ENCODE measurements at places on chromosomes 4 and X.

- DNase-seq, result no peak
Measured at GRCh38 chr4:183611210-183611830, 47.7 kb downstream of the RWDD4 start.

GRCh38 chr4:153655928-153656327 is 28.2 kb upstream of the TLR2 start:
- DNase-seq, result no peak

DNA sequence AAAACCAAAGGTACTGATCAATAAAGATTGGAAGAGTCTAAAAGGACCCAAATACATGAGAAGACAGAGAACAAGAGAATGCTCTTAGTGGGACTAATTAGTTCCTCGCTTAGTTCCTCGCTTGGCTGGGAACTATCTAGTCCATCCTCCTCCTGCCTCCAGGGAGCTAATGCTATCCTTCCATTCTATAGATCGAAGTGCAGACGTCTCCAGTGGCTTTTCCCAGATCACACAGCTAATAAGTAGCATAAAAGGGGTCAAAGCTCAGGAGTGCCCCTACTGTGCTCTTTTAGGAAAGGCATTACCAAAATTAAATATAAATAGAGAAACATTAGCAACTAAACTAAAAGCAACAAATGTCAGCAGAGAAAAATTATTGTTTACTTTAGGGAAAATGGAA is 42.3 kb upstream of the PPARGC1A start:
- DNase-seq, result no peak

DNA sequence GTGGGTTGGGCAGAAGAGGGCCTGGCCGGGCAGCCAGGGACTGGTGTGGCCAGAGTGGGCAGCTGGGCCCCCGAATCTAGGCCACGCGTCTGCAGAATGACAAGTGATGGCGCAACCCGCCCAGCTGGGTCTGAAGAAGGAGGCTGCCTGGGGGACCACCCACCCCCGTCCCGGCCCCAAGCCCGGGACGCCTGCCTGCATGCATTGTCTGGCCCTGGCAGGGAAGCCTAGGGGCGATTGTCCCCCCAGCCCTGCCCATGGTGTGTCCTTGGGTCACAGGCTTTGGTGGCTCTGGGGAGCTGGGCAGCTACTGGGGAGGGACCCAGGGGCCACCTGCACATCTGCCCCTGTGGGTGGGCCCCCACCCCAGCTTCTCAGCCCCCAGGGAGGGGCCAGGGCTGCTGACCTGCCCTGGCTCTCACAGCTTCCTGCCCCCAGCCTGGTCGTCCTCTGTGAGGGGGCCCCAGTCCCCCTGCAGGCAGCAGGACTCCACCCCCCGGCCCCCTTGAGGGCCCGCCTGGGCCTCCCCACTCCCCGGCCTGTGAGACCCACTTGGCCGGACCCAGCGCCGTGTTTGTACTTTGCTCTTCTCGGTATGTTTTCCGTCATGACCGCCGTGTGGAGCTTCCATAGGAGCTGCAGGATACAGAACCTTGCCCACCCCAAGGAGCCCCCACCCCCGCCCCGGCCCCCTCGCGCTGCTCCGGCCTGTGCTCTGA is 4.9 kb downstream of the FGFR3 start:
- no peak for DNase-seq

- DNase-seq, result no peak
Measured at GRCh38 chrX:72366701-72367454, 61.2 kb upstream of the CITED1 start.

DNA sequence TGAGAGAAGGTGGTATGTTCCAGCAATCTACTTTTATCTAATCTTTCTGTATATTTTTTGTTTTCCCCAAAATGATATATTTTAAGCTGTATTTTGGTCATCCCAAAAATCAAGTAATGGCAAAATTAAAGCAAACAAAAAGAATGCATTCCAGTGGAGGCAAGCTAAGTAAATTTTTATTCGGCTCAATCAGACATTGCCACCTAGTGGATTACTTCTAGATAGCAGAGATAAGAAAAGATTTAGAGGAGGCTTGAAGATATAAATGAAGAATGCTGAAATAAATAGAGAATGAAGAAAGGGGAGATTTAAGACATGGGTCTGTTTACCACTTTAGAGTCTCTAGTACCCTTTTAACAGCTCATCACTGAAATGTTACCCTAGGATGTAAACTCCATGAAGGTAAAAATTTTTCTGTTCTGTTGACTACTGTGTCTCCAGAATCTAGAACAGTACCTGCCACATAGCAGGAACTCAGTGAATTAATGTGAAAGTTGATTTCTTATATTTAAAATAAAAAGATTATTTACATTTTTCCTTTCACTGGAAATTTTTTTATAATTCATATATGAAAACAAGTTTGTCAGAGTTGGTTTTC is 110.9 kb upstream of the ANK2 start:
- no peak for DNase-seq

- no peak for DNase-seq
Measured at GRCh38 chr4:163111588-163111987, 55.1 kb downstream of the NAF1 start.

- no peak for DNase-seq
Measured at GRCh38 chr4:165765053-165765452, 108.0 kb upstream of the TLL1 start.

DNA sequence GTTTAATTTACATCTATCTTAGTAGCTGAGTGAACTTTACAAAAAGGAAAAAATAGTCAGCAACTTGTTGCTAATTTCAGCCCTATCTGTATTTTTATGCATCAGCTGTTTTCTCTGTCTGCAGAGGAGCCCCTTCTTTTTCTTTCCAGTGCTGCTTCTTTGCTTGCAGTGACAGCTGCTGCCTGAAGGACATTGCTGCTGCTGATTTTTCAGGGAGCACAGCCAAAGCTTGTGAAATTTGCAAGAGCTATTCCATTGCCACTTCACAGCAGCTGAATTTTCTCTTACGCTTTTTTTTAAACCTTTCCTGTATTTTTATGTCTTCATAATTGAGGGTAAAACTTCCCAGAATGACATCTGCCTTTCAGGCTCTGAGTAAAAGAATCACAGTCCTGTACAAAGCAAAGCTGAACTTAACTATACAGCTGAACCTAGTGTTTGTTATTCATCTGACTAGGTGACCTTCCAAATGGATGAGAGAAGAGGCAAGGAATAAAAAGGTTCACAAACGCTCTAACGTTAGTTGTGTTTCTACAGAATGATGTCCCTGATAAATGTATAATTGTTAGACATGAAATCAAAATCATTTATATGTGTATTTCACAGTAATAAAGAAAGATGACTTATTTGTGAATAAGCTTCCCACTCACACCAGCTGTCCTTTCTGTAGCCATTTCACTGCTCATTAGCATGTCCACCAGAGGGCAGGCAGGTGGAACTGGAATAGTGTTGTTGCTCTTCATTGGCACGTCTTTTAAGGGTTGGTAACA is 541.4 kb downstream of the ADGRL3 start:
- no peak for DNase-seq

DNA sequence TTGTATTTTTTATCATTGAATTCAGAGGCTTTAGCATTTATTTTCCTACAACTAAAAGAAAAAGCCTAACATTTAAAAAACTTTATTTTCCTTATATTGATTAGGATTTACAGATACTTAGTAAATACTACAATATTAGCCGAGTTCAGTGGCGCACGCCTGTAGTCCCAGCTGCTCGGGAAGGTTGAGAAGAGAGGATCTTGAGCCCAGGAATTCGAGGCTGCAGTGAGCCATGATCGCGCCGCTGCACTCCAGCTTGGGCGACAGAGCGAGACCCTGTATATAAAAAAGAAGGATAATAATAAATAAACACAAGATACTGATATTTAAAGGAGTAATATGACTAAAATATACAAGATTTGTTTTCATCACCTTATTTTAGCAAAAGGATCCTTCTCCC is 681 bp upstream of the UPF3B start:
- no peak for DNase-seq

DNA sequence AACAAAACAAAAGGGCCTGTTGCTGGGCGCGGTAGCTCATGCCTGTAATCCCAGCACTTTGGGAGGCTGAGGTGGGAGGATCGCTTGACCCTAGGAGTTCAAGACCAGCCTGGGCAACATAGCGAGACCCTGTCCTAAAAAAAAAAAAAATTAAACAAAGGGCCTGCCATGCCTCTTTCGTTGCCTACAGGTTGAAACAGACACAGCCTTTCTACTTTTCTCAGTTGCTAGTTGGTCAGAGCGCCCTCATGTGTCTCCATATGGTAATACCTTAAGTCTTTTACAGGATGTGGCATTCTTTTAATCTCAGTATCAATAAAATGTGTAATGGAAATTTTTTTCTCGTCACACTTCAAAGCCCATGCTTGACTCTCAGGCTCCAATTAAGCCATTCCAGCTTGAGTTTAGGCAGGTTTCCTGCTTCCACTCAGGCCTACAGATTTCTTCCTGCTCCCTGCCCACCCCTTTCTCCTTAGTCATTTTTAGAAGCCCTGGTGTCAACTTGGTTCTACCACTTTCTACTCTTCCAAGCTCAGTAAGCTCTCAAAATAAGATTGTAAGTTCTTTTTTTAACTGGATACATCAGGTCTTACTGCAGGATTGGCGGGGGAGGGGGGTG is 4.6 kb upstream of the SOWAHD start:
- DNase-seq, result peak; percentile 79

- no peak for DNase-seq
Measured at GRCh38 chr4:47017081-47017480, 14.3 kb upstream of the GABRB1 start.

GRCh38 chr4:10159671-10160070 is 43.1 kb upstream of the WDR1 start:
- DNase-seq, result no peak

- DNase-seq, result no peak
Measured at GRCh38 chr4:566508-567295, 9.4 kb downstream of the TMEM271 start.

GRCh38 chr4:27917381-27917780 is 1056.7 kb downstream of the STIM2 start:
- no peak for DNase-seq

DNA sequence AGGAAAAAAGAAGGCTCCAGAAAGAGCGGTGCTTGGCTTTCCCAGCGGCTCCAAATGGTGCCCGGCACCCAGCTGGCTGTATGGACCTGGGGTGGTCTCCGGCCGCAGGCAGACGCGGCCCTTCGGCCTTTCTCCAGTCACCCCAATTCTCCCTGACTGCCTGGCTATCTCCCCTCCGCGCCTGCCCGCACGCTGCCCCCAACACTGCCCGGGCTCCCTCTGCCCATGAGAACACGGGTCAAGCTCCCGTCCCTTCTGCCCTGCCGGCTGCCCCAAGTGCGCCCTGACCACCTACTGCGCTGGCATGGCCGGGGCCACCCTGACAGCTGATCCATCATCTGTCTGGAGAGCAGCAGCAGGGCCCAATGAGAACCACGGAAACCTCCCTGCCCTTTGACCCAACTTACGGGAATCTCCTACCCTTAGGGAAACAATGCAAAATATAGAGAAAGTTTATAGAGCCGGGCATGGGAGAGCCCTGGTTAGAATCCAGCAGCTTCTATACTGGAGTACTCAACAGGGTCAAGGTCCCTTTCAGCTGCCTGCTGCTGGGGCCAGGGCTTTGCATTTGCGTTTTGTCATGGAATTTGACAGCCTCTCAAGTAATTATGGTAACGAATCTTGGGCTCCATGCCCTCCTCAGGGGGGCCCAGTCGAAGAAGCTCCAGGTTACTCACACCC is 1.2 kb upstream of the FAM3A start:
- no peak for DNase-seq

DNA sequence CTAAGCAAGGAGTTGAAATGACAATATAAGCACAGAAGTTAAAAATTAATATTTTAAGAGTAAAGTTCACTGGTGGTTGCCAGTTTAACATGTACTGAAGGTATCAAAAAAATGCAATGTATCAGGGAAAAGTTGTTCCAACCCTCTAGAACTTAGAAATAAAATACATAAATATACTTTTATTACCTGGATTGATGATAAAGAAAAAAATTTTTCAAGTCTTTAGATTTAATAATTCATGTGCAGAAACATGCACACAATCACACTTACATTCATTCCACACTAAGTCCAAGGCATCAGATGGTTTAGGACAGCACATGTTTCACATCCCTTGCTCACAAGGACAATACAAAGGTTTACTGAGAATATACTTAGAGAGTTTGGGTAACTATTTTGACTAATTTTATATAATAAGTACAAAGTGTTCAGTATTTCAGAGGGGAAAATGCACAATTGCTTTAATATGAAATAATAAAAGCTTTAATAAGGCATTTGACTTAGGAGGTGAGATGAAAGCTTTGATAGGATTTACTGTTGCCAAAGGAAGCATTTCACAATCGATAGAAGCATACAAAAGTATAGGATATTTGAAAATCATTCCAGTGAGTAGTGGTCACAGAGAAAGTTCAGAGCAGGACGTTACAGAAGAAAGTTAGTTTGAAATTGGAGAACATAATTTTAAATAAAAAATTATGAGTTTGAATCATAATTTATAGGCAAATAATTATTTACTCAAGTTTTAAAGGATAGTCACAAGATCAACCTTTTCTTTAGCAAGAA is 392 bp upstream of the UGT2A3 start:
- DNase-seq, result no peak

GRCh38 chr4:95167805-95168204 is 381.0 kb downstream of the UNC5C start:
- no peak for DNase-seq

DNA sequence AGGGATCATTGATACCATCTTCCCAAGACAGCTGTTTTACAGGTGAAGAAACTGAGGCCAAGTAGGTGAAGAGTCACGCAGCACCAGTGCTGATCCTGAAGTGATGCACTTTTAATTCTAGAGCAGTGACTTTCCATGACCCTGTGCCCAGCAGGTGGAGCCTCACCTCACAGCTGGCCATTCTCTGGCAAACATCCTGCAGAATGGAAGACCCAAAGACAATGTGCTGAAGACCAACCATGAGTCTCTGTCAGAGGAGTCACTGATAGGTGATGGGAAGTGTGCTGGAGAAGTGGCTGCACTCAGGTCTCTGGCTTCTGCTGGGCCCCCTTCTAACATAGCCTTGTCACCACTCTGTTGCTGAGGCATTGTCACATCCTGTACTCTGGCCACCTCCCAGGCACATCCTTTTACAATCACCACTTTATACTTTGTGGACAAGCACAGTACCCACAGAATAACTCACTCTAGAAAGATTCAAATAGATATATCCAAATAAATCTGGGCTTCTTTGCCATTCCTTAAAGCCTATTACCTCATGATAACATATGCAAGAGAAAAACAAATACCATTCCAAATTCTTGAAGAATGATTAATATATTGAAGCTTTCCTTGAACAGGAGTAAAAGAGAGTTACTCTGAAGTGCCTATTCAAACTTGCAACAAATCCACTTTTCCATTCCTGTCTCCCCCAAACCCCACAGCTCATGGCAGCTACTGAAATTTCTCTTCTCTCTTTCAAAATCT is 64.1 kb upstream of the SCOC start:
- no peak for DNase-seq

- no peak for DNase-seq
Measured at GRCh38 chr4:15910155-15910940, 28.2 kb downstream of the FGFBP1 start.

- no peak for DNase-seq
Measured at GRCh38 chrX:121365572-121366161, 318.3 kb downstream of the GLUD2 start.

DNA sequence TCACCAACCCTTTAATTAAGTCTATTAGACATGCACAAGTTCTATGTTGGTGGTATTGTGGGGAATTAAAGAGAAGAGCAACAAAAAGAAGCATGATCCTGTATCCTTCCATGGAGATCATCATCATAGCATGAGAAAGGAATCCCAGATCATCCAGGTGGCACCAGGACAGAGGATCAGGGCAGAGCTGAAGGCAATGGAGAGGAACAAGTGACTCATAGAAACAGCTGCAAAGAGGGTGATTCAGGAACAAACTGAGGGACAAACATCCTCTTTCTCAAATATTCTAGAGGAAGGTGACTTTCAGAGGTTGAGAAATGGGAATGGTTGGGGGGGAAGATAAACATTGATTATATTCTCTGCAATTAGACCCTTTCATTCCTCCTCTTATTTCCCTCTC is 105.5 kb upstream of the OTUD4 start:
- no peak for DNase-seq

All from CD4-positive, alpha-beta T cell treated with Interleukin-6 at 100 ng/mL for 8 hours (primary cell).